Right lobe of liver (tissue), 6 donors: ENCODE measurements at places on chromosomes 1 and 21. TPM values are rescaled to one million over a fixed set of nuclear protein-coding genes. Genes with fewer than 3 reads are reported as not detected.

DNA sequence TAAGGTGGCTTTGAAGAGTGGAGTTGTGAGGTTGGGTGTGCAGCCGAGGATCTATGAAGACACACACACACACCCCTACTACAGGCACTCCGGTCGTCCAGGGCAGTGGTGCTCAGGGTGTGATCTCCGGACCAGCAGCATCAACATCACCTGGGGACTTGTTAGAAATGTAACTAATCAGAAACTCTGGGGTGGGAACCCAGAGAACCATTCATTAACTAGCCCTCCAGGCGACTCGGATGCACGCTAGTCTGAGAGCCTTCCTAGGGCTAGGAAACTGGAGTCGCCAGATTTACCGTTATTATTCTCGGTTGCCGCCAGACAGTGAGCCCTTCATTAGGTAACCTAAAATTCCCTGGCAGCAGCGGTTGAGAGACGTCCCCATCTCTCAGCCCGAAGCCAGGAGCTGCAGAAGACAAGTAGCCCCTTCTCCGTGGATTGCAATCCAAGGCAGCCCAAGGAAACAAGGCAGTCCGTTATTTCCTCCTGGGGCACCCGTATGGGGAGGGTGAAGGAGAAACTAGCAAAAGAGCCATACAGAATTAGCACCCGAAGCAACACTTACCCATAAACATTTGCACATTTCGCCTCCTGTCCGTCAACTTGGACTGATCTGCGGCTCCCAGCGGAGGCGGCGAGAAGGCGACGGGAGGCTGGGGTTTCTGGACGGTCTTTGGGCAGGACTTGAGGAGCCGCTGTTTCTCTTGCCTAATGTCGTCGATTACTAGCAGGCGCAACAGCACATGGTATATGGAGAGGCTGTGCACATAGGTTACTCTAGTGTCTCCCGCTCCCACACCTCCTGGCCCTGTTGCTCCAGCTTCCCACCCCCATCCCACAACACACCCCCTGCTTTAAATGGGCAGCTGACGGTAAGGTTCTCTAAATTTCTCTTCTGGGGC, 2.9 kb upstream of the CCN1 start:
- no peak for DNase-seq

GRCh38 chr21:29320031-29320430, 21.3 kb downstream of the BACH1 start:
- DNase-seq: no peak

DNA sequence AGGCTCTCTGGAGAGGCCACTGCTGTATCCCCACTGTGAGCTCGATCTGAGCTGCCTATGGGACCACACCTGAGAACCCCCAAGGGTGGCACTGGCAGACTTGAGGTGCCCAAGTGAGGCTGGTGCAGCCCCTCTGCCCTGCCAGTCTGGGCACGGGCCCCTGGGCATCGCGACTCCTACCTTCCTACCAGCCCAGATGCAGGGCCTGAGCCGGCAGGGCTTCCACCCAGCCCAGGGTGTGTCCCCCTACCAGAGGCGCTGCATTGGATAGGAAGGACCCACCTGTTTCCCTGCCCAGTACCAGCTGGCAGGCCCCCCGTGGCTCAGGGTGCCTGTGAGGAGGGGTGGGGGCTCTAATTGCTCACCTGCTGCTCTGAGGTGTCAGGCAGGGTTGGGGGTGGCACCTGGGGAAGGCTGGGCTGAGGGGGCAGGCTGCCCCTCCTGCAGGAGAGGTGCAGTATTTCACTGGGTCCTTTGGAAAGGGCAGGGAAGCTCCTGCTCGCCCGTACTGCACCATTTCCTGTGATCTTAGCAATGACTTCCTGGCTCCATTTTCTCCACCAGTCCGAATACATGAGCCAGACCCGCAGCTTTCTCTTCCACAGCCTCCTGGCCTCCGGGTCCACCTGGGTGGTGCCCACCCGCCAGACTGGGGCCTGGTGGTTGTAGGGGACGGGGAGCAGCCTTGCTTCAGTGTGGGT, 11.8 kb downstream of the TP73 start:
- DNase-seq: peak; percentile 14

- DNase-seq: peak; percentile 75
Observed at GRCh38 chr1:153626904-153627714, at the start of gene S100A13. Gene S100A13 (minus strand): TSS chr1:153627505. CDS start chr1:153626472, 1,033 bp downstream.

GRCh38 chr1:40799351-40799867, 15.8 kb downstream of the KCNQ4 start:
- peak; percentile 73 for DNase-seq

DNA sequence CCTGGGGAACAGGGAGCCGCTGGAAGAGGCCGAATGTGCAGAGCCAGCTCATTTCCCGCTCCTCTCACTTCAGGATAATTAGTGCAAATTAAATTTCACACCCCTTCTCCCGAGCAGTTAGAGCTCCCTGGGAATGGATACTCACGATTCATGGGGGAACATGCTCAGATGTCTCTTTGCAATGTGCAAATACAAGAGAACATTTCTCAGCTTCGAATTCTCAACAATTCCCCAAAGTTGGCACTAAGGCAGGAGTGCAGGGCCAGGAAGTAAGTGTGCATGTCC, 54.9 kb downstream of the CAMK2N1 start:
- no peak for DNase-seq

The CFAP141 gene
- not detected for total RNA-seq

GRCh38 chr1:198056255-198056654, 100.5 kb upstream of the NEK7 start:
- DNase-seq: peak; percentile 49
